ENCODE measurements at places on chromosomes 5 and 9. TPM values are rescaled to one million over a fixed set of nuclear protein-coding genes. Genes with fewer than 3 reads are reported as not detected.

The ITGA1 gene
- 4.3 TPM for total RNA-seq

The SAPCD2 gene
- total RNA-seq, result 0.47 TPM

The LCN10 gene
- not detected for total RNA-seq

The ADAM19 gene
- total RNA-seq, result 4.9 TPM

The BTNL3 gene
- not detected for total RNA-seq

The RGP1 gene
- total RNA-seq, result 10.2 TPM

The PITX1 gene
- 4.1 TPM for total RNA-seq

The QRFP gene
- total RNA-seq, result not detected

All from bronchial smooth muscle cell (primary cell).